HTR-8/SVneo (cell line): ENCODE measurements at places on chromosomes 5 and 9.

DNA sequence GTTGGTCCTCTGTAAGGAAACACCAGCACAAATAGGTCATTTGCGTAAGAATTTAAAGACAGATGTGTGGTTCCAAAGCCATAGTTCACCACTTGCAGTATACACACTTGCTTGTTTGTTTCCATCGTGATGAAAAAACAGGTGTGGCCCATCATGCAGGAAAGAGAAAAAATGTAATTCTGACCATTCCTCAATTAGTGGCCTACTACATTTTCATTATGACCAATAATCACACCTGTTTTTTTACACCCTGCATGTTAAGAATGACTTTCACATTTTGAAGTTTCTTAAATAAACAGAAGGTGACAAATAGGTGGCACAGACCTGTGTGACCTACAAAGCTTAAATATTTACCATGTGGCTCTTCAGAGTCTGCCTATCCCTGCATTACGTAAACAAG, 2.2 kb upstream of the ICE1 start:
- no peak for DNase-seq

GRCh38 chr5:117888688-117889087, 1099.7 kb downstream of the DTWD2 start:
- no peak for DNase-seq

DNA sequence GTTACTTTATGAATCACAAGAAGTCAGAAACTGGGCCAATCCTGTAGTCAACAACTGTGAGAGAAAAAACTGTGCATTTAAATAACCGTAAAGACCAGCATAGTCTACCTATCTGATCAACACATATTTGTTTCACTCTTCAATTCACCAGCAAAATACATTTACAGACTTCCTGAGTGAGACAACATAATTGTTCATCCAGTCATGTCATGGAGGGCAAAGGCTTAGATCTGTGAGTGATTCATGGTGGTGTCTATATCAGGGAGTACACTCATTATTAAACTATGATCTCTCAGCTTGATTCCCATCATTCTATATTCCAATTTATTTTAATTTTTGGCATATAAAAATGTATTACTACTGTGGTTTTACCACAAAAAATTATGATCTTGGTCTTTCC, 694.6 kb downstream of the DNAH5 start:
- peak; percentile 10 for DNase-seq

DNA sequence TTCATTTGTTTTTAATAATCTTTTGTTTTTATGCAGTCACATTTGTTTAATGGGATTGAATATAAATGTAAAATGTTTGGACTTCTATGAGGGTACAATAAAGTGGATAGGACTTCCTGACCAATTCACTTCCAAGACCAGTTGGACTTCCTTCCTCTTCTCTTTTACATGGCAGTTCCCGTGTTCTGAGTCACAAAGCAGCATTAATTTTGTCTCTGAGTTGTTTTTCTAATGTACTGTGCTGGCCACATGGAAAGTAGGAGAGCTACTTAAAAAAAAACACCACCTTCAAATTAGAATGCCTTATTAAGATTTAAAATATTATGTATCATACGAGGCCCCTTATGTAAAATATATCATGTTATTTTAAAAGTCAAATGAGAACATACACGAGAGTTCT, 87.3 kb downstream of the CCDC171 start:
- DNase-seq, result no peak

GRCh38 chr9:113436728-113437515, 26.4 kb downstream of the C9orf43 start:
- DNase-seq, result no peak

- no peak for DNase-seq
Observed at GRCh38 chr5:127684726-127685467, 18.3 kb upstream of the CCDC192 start.

- no peak for DNase-seq
Observed at GRCh38 chr9:86722706-86723075, 224.6 kb downstream of the GAS1 start.

GRCh38 chr5:57538341-57538955, 55.8 kb upstream of the ACTBL2 start:
- DNase-seq, result no peak

GRCh38 chr5:52870448-52870847, 82.7 kb downstream of the ITGA1 start:
- no peak for DNase-seq

GRCh38 chr9:129908906-129909305, 73.6 kb downstream of the USP20 start:
- DNase-seq, result no peak

GRCh38 chr5:126650463-126650862, 49.7 kb downstream of the PHAX start:
- DNase-seq, result no peak

DNA sequence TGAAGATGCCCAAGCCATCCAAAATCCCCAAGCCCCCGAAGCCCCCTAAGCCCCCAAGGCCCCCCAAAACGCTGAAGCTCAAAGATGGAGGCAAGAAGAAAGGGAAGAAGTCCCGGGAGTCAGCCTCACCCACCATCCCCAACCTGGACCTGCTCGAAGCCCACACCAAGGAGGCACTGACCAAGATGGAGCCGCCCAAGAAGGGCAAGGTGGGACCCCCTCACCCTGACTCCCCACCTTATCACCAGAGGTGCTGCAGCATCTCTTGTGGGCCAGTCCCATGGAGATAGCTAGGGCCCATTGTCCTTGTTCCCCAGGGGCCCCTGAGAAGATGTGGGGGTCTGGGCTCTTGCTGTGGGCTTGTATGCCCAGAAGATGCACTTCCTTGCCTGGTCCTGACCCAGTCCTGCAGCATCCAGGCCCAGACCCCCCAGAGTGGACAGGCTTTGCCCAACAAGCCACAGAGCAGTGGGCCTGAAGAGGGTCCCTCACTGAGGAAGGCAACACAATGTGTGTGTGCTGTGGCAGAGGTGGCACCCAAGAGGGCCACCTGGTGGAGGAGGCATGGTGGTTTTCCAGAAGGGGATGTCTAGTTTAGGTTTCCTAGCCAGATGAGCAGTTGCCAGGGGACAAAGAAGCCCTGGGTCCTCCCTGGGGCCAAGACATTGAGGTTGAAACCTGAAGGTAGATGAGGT, 84.1 kb downstream of the PHF2 start:
- no peak for DNase-seq

DNA sequence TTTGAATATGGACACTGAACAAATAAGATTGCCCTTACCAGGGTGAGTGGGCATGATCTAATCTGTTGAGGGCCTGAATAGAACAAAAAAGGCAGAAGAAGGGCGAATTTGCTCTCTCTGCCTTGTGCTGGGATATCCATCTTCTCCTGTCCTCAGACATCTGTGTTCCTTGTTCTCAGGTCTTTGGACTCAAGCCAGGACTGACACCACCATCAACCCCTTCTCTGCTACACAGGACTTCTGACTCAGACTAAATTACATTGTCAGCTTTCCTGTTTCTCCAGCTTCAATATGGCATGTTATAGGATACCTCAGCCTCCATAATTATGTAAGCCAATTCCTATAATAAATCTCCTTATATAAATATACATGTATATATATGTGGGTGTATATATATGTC, 40.8 kb upstream of the SLCO6A1 start:
- DNase-seq, result no peak

DNA sequence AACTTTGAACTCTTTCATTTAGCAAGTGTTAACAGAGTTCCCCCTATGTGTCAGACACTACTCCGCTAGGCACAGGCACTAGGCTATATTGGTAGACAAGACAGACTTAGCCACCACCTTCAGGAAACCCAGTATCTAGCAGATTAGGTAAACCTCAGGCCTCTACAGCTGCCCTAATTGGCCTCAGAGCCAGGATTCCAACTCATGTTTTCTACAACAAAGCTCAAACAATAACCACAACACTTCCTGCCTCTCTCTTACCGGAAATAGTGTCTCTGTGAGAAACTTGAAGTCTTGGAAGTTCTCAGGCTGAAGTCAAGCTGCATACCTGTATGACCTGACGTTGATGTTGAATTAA, 116.6 kb upstream of the SLC44A1 start:
- DNase-seq, result peak; percentile 10

DNA sequence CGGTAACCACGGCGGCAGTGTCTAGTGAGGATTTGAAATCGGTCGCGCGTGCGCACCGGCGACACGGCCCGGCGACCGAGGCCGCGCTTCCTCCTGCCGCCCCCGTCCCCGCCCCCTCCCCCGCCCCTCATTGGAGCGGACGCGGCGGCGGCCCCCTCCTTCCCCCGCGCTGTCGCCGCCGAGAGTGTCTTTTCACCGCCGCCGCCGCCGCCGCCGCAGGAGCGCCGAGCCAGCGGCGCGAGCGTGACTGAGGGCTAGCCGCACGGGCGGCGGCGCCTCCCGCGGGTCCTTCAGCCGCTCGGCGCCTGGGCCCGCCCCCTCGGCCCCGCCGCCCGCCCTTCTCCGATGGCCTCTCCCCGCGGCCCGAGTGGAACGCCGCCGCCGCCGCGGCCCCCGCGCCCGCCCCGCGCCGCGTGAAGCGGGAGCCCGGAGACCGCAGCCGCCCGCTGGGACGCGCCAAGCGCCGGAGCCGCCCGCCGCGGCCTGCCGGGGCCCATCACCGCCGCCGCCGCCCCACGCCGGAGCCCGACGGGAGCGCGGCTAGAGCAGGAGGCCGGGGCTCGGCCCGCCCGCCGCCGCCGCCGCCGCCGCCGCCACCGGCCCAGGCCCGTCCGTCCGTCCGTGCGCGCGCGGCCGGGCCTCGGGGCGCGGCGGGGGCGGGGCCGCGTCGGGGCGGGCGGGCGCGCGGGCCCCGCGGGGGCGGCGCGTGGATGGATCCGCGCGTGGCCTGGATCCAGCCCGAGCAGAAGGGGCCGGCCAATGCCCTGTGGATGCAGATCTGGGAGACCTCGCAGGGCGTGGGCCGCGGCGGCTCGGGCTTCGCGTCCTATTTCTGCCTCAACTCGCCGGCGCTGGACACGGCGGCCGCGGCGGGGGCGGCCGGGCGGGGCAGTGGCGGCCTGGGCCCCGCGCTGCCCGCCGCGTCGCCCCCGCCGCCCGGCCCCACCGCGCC, at the start of gene TENT4A:
Gene TENT4A (plus strand): TSS at position 159 of the 952 bp plus-strand sequence. CDS start 552 bp downstream, at position 711.
- DNase-seq, result no peak

GRCh38 chr5:73998489-73998888, 372.5 kb downstream of the ARHGEF28 start:
- DNase-seq, result no peak

- no peak for DNase-seq
Observed at GRCh38 chr5:108983461-108984092, 235.9 kb downstream of the FER start.

GRCh38 chr9:72205513-72205912, 56.3 kb downstream of the GDA start:
- no peak for DNase-seq

- DNase-seq, result no peak
Observed at GRCh38 chr5:139514486-139514856, 31.9 kb upstream of the STING1 start.

- DNase-seq, result no peak
Observed at GRCh38 chr9:81968026-81968425, 20.5 kb upstream of the SPATA31D1 start.

DNA sequence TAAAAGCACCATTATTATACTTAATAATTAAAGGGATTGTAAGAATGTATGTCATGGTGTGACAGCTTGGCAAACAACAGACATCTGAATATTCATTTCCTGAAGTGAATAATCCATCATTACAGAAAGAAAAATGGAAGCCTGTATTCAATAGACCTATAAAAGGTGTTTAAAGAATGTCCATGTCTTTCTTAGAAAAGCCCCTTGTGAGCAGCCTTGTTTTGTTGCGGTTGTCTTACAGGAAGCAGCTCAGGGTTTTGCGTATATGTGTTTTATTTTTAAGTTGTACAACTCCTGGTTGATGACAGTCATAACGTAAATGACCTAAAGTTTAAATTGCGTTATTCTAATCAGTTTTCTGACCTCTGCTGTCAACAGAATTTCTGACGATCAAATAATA, 53.8 kb downstream of the CAST start:
- no peak for DNase-seq

DNA sequence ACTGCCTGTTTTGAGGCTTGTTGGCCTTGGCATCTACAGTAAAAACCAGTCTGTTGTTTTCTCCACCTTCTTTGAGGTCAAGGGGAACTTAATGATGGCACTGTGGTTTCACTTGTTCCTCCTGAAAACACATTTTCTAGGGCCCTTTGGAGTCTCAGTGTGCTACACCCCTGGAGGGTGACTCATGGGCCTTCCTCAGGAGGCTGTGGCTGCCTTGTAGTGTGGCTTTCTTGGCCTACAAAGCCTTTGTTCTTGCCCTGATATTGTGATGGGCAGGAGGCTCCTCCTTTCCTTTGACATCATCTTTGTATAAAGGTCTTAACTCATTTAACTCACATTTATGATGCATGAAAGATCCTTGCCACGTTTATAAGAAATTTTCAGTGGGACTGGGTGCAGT, 56.3 kb upstream of the GPBP1 start:
- no peak for DNase-seq

GRCh38 chr5:145509336-145510136, 325.6 kb downstream of the PRELID2 start:
- no peak for DNase-seq

DNA sequence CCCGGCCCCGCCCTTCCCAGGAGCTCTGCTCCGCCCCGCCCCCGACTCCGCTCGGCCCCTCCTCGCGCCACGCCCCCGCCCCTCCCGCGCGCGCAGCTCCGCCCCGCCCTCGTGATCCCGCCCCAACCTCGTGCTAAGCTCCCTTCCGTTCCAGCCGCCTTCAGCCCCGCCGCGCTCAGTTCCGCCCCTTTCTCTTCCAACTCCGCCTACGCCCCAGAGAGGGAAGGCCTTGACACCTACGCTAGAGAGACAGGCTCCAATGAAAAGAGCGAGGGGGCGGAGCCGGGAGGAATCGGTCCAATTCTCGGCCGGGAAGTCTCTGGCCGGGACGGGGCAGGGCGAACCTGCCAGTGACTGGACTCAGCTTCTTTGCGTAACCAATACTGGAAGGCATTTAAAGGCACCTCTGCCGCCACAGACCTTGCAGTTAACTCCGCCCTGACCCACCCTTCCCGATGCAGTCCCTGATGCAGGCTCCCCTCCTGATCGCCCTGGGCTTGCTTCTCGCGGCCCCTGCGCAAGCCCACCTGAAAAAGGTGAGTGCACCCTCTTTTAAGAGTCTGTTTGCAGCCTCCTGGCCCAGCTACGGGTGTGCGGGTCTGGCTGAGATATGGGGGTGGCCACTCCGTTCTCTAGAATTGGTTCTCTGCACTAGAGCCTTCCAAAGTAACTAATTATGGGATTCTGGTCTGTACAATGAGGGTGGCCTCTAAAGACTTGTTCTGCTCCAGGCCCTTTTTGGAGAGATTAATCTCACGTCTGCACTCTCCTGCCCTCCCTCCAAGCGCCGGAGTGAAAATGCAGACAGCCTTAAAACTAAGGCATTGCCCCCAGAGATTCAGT, at the start of gene GM2A:
Gene GM2A (plus strand): TSS at position 424 of the 843 bp plus-strand sequence. CDS start 32 bp downstream, at position 456.
- DNase-seq, result peak; percentile 98

- peak; percentile 57 for DNase-seq
Observed at GRCh38 chr9:112819635-112820496, 69.3 kb downstream of the SNX30 start.
